Activated T-cell treated with anti-CD3 and anti-CD28 coated beads, Interleukin-2, amount 50 U/mL, for 24 hours (primary cell): ENCODE measurements at places on chromosomes 2 and 18.
A peak's percentile ranks its signal among the peaks of the same experiment; 100 is the strongest.

DNA sequence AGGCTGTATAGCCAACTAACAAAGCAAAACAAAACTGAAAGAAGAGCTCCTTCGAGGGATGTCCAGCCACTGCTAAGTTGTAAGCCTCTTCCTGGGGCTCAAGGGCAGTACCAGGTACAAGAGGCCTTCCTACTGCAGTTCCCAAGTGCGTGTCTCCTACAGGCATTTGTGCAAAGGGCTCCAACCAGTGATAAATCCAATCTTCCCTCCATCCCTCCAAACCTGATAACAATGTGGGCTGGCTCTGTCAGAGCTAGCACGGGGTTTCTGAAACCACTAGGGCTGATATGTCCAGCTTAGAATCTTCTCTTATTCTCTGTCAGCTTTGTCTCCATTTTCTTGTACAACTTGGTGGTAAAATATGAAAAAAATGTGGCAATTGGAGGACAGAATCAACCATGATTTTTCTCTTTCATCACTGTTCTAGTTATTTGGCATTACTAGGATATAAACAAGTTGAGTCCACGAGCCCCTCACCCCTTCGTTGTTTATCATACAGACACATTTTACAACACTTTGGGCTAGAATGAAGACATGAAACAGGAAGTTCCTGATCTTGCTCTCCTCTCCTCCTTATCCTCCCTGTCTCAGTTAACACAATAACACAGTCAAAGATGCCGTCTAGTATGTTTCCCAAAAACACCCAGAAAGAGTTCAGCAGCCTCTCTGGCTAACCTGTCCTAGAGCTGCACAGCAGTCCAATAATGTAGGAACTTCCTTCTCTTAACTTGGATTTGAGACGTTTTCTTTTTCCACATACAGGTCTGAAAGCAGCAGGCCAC lies 35.4 kb upstream of the WIPF1 start:
- peak overlapping the region; percentile 82 for H3K4me3 ChIP-seq
- H3K27me3 ChIP-seq: no peaks in the 10 kb centered on the region
- H3K36me3 ChIP-seq: peaks cover 57% of the 10 kb centered on the region
- H3K27ac ChIP-seq: peak overlapping the region; percentile 95
- peak; percentile 53 for DNase-seq

- H3K4me3 ChIP-seq: no peak overlapping the region
- no peak for DNase-seq
- H3K27ac ChIP-seq: peak overlapping the region; percentile 42
- H3K36me3 ChIP-seq: no peaks in the 10 kb centered on the region
- peaks cover 77% of the 10 kb centered on the region for H3K4me1 ChIP-seq
These were observed 4.1 kb downstream of the ITGA6 start for GRCh38 chr2:172431463-172431862.

DNA sequence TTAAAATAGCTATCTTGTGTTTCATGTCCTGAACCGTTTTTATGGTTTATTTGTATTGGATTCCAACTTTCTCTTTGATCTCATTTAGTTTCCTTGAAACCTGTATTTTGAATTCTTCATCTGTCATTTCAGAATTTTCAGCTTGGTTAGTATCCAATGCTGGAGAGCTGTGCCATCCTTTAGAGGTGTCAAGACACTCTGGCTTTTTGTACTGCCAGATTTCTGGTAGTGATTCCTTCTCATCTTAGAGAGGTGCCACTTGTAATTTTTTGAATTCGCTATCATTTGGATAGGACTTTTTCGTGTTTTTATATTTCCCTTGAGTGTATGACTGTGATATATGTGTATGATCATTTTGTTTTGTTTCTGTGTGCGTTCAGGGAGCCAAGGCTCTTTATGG lies 591.4 kb downstream of the ADCYAP1 start:
- no peaks in the 10 kb centered on the region for H3K36me3 ChIP-seq
- no peak for DNase-seq
- no peak overlapping the region for H3K4me3 ChIP-seq
- no peaks in the 10 kb centered on the region for H3K4me1 ChIP-seq
- no peak overlapping the region for H3K27ac ChIP-seq
- H3K27me3 ChIP-seq: no peaks in the 10 kb centered on the region

- H3K36me3 ChIP-seq: no peaks in the 10 kb centered on the region
- H3K27ac ChIP-seq: peak overlapping the region; percentile 85
- peaks cover 94% of the 10 kb centered on the region for H3K4me1 ChIP-seq
- H3K27me3 ChIP-seq: no peaks in the 10 kb centered on the region
- no peak for DNase-seq
These were observed 9.4 kb upstream of the CTLA4 start for GRCh38 chr2:203858176-203858575.

DNA sequence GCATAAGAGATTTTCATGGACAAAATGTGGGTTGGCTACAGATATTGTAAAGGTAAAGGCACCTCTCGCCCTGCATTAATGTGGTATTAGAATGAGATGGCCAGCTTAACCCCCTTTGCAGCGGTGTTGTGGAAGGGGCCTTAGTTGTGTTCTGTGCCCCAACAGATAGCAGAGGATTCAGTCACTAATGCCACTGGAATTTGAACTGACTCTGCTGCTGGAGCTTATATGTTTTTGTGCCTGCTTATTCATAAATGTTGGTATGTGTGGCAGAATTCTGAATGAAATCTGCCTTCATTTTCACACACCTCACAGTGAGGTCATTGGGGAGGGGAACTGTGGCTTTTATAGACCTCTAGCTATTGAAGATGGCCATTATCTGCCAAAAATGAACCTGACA lies 90.7 kb upstream of the ITGA6 start:
- no peak overlapping the region for H3K27ac ChIP-seq
- no peaks in the 10 kb centered on the region for H3K27me3 ChIP-seq
- no peaks in the 10 kb centered on the region for H3K36me3 ChIP-seq
- no peak overlapping the region for H3K4me3 ChIP-seq
- peaks cover 20% of the 10 kb centered on the region for H3K4me1 ChIP-seq

- DNase-seq: no peak
- H3K36me3 ChIP-seq: no peaks in the 10 kb centered on the region
- no peak overlapping the region for H3K4me3 ChIP-seq
- H3K27me3 ChIP-seq: peaks cover 4% of the 10 kb centered on the region
These were observed 169.4 kb downstream of the DNAH7 start for GRCh38 chr2:195899226-195899625.

DNA sequence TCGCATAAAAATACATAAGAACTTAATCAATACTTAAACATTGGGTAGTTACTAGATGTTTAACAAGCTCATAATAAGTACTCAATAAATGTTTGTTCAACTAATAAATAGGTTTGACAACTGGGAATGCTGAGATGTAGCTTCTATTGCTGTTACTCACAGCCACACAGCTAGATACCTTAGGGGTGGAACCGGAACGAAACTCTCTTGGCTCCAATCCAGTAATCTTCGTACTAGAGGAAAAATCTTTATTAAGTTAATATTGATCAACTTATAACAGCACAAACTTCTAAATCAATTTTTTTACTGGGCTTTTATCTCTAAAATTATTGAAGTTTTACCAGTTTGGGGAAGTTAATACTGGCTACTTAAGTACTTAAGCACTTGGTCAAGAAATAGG lies 247.8 kb downstream of the PAX3 start:
- H3K27me3 ChIP-seq: peaks cover 38% of the 10 kb centered on the region
- H3K27ac ChIP-seq: no peak overlapping the region
- H3K4me3 ChIP-seq: no peak overlapping the region
- no peaks in the 10 kb centered on the region for H3K36me3 ChIP-seq
- H3K4me1 ChIP-seq: no peaks in the 10 kb centered on the region

- H3K36me3 ChIP-seq: no peaks in the 10 kb centered on the region
- H3K27ac ChIP-seq: no peak overlapping the region
- peaks cover 12% of the 10 kb centered on the region for H3K27me3 ChIP-seq
- H3K4me3 ChIP-seq: no peak overlapping the region
- no peaks in the 10 kb centered on the region for H3K4me1 ChIP-seq
- DNase-seq: no peak
These were observed 99.4 kb upstream of the OSR1 start for GRCh38 chr2:19457809-19458208.

DNA sequence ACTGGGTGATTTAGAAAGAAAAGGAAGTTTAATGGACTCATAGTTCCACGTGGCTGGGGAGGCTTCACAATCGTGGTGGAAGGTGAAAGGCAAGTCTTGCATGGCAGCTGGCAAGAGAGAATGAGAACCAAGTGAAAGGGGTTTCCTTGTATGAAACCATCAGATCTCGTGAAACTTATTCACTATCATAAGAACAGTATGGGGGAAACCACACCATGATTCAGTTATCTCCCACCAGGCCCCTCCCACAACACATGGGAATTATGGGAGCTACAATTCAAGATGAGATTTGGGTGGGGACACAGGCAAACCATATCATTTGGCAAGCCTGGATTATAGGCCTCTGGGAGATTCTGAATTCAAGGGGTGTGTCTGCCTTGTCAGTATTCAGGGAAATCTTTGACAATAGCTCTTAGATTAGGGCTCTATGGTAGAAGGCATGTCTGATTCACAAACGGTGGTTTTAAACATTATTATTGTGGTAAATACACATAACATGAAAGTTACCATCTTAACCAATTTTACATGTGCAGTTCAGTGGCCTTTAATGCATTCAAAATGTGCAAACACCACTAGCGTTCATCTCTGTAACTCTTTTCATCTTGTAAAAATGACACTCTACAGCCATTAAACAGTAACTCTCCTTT lies 15.3 kb upstream of the PLB1 start:
- DNase-seq: peak; percentile 12
- peaks cover 17% of the 10 kb centered on the region for H3K4me1 ChIP-seq
- peak overlapping the region; percentile 34 for H3K27ac ChIP-seq
- H3K27me3 ChIP-seq: peaks cover 4% of the 10 kb centered on the region

GRCh38 chr2:191593622-191594385 lies 84.1 kb upstream of the NABP1 start:
- no peak overlapping the region for H3K27ac ChIP-seq
- H3K4me1 ChIP-seq: no peaks in the 10 kb centered on the region
- H3K4me3 ChIP-seq: no peak overlapping the region
- H3K27me3 ChIP-seq: no peaks in the 10 kb centered on the region
- H3K36me3 ChIP-seq: no peaks in the 10 kb centered on the region

DNA sequence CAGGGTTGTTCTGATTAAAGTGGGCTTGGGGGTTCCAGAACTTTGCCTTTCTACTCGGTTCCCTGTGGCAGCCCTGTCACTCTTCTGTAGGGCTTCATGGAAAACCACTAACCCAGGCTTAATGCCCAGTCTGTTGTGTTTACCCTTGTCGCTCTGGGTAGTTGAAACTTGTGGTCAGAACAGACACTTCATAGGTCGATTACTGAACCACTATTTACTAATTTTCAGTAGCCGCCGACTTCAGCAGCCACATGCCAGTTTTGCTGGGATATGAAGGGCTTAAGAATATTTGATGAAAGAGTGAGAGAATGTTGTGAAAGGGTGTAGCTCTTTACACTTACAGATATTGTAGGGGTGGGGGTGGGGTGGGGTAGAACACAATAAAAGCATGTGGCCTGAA lies 362.3 kb downstream of the RND3 start:
- H3K4me1 ChIP-seq: no peaks in the 10 kb centered on the region
- H3K4me3 ChIP-seq: no peak overlapping the region
- no peaks in the 10 kb centered on the region for H3K36me3 ChIP-seq
- H3K27me3 ChIP-seq: no peaks in the 10 kb centered on the region
- no peak overlapping the region for H3K27ac ChIP-seq

DNA sequence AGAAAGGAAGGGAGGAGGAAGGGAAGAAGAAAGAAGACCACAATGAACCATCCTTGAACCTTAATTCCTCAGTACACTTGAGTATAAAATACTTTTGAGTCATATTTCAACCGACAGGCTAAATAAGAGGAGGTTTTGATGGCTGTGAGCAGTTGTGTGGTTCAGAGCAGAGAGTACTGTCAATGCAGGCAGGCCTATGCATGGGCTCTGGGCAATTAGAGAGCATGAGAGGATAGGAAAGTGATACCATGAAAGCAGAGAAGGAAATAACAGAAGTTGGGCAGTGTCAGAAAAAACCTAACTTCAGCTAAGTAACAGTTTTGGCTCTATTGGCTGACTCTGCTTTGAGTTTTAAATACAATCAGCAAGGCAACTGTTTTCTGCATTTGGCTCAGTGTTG lies 123.6 kb upstream of the STK17B start:
- no peak overlapping the region for H3K4me3 ChIP-seq
- no peak overlapping the region for H3K27ac ChIP-seq

DNA sequence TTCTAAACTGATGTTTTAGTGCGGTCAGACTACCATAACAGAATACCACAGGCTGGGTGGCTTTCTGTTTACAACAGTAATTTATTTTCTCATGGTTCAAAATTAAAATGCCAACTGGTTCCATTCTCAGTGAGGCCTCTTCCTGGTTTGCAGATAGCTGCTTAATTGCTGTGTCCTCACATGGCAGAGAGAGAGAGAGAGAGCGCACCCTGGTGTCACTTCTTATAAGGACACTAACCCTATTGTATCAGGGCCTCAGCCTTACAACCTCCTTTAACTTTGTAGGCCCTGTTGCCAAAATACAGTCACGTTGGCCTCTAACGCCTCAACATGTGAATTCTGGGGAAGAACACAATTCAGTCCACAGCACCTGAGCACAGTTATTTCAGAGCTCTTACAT lies 37.5 kb upstream of the ZNF385B start:
- H3K4me3 ChIP-seq: no peak overlapping the region
- H3K27ac ChIP-seq: no peak overlapping the region
- H3K4me1 ChIP-seq: no peaks in the 10 kb centered on the region
- H3K27me3 ChIP-seq: peaks cover 3% of the 10 kb centered on the region

GRCh38 chr2:109257653-109258052 lies 128.6 kb downstream of the SH3RF3 start:
- no peak overlapping the region for H3K4me3 ChIP-seq
- H3K27ac ChIP-seq: no peak overlapping the region
- H3K36me3 ChIP-seq: no peaks in the 10 kb centered on the region
- no peaks in the 10 kb centered on the region for H3K27me3 ChIP-seq

GRCh38 chr2:239695106-239695727 lies 294.4 kb upstream of the HDAC4 start:
- DNase-seq: no peak
- H3K4me1 ChIP-seq: no peaks in the 10 kb centered on the region
- no peak overlapping the region for H3K4me3 ChIP-seq
- no peaks in the 10 kb centered on the region for H3K36me3 ChIP-seq

DNA sequence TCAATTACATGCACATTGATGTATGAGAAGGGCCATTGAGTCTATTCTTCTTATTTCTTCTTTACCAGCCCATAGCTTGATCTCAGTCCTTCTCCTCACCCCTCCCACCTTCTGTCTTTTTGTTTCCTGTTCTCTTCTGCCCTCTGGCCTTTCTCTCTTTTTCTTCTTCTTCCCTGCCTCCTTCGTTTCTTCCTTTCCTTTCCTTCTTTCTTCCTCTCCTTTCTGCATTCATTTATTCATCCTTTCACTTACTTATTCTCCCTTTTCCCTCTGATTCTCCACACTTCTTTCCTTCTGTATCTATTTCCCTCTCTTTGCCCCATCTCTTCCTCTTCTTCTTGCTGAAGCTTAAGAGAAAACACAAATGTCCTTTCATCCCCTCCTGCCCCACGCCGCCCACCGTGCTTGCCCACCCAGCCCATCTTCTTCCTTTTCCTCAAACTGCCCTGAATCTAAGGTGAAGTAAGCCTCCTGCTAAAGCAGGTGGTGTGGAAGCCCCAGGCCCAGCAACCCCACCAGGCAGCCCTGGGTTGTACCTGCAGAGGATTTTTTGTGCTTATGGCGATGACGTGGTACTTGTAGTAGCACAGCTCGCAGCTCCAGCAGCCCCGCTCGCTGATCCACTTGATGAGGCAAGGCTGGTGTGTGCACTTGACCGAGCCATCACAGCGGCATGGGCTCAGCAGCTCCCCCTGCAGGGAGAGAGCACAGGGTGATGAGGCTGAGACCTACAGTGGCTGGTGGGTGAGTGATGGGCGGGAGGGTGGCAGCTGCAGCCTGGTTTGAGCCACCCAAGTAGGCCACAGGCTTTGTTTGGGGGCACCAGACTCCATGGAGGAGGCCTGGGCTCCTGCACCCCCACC lies 89.0 kb downstream of the MARCHF4 start:
- no peaks in the 10 kb centered on the region for H3K36me3 ChIP-seq
- H3K27me3 ChIP-seq: no peaks in the 10 kb centered on the region
- no peak overlapping the region for H3K27ac ChIP-seq
- H3K4me3 ChIP-seq: no peak overlapping the region
- peaks cover 3% of the 10 kb centered on the region for H3K4me1 ChIP-seq
- peak; percentile 35 for DNase-seq
